Thoracic aorta endothelial cell (primary cell): ENCODE measurements at places on chromosomes 1 and 21. TPM values are rescaled to one million over a fixed set of nuclear protein-coding genes. Genes with fewer than 3 reads are reported as not detected.

Gene OR6K3
- not detected in 2 replicates for total RNA-seq

Gene PMVK
- total RNA-seq: 9.2 and 10.5 TPM in 2 replicates

Gene VAV3
- total RNA-seq: 1.3 and 2.8 TPM in 2 replicates

Gene GUCA2A
- not detected in 2 replicates for total RNA-seq

Gene RGS13
- not detected in 2 replicates for total RNA-seq

Gene TAS1R3
- 0.13 and 0.22 TPM in 2 replicates for total RNA-seq

Gene FMOD
- total RNA-seq: 0.22 and 0.27 TPM in 2 replicates

Gene C1orf94
- not detected in 2 replicates for total RNA-seq

Gene OR2AK2
- not detected in 2 replicates for total RNA-seq

Gene ZNF326
- total RNA-seq: 24.5 and 24.6 TPM in 2 replicates

Gene IVL
- total RNA-seq: not detected in 2 replicates

Gene PRR9
- total RNA-seq: not detected in 2 replicates

Gene TSACC
- 0.40 TPM in 1 of 2 replicates, not detected in the other for total RNA-seq

Gene SUSD4
- total RNA-seq: not detected in 2 replicates

Gene CRP
- 0.29 TPM in 1 of 2 replicates, not detected in the other for total RNA-seq

Gene DNAI4
- 2.1 and 2.2 TPM in 2 replicates for total RNA-seq

Gene DNASE2B
- total RNA-seq: not detected in 2 replicates

Gene HSD3B1
- not detected in 2 replicates for total RNA-seq

Gene CYP4A11
- not detected in 2 replicates for total RNA-seq

Gene KRTAP19-1
- not detected in 2 replicates for total RNA-seq
